Spinal cord (tissue), 10 donors: ENCODE measurements at places on chromosomes 6 and 20. TPM values are rescaled to one million over a fixed set of nuclear protein-coding genes. Genes with fewer than 3 reads are reported as not detected.

DNA sequence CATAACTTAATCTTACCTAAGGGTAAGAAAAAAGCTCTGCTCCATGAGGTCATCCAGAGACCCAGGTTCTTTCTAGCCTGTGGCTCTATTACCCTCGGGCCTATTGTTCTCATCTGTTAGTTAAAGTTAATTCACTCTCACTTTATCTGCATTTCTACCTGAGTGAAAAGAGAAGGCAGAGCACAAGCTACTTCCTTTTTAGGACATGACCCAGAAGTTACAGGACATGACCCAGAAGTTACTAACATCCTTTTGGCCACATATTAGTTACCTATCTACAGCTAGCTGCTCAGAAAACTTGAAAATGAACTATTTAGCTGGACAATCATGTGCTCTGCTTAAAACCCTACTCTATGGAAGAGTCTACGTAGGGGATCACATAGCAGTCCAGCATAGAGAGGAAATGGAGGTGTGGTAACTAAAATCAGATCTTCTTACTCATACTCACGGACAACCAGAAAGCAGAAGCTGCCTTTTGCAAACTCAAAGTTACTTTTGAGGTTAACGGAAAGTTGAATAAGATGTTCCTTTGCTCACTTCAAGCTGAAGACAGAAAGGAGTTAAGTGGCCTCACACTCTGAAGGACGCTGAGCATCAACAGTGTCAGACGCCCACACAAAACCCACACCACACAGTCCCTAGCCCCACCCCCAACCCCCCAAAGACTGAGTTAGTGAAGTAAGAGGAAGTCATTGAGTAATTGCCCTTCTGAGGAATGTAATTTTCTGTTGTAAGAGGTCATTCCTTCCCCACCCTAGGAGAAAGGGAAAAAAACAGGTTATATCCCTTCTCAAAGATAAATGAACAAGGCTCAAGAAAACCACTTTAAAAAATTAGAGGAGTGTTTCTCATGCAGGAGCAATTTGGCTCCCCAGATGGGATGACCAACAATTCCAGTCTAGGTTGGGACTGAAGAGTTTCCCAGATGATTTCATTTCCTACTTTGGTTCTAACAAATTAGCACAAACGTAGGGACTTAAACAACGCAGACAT lies 45.9 kb upstream of the TAB2 start:
- DNase-seq = no peak

DNA sequence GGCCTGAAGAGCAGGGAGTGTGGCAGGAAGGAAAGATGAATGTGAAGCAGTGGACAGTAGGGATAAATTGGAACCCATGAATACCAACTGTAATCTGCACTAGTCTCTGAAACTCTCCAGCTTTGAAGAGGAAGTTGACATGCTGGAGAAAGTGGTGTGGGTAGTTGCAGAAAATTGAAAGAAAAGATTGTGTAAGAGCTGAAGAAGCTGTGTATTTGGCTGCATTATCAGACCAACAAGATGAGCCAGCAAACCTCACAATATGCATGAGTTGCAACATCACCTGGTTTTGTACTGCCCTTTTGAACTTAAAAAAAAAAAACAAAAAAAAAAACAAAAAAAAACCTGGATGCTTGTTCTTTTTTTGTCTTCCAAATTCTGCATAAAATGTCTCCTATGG lies 921.9 kb upstream of the EYS start:
- DNase-seq = no peak

DNA sequence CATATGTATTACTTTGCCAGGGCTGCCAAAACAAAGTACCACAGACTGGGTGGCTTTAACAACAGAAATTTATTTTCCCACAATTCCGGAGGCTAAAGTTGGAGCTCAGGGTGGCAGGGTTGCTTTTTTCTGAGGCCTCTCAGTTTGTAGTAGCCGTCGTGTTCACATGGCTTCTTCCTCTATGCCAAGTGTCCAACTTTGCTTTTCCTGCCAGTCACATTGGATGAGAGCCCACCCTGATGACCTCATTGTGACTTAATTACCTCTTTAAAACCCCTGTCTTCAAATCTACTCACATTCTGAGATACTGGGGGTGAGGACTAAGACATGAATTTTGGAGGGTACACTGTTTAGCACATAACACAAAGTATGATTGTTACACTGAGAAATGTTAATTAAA lies 9.9 kb upstream of the ECT2L start:
- peak; percentile 65 for DNase-seq

- no peak for DNase-seq
Observed at GRCh38 chr6:2862712-2863181, 21.1 kb upstream of the SERPINB1 start.

DNA sequence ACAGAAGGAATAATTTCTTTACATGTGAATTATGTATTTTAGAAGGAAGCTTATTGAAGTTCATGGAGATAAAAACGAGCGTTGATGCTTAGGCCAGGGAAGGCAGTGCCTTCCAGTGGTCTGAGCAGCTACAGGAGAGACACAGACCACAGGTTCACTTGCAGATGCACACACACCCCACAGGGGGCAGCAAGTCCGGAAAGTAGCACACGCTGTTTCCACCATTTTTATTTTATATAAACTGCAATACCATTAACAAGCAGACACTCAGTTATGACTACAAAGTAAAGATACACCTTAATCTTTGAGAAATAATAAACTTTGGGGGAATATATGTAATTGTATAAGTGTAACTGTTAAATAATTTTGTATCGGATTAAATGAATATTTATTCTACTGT lies 13.5 kb upstream of the DACT2 start:
- DNase-seq = no peak

DNA sequence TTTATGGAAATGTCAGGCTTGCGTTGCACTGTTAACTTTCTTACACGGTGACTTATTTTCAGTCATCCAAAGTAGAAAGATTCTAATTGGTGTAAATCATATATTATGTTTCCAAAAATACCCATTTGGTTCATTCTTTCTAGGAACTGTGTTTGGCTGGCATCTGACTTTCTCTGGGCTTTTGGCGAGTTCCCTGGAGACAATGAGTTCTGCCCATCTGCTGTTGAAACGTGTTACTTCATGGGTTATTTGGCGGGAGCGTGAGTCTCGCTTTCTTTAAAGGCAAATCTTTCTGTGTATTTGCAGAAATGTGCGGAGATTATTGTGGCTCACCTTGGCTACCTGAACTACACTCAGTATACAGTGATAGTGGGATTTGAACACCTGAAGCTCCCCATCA lies 29.5 kb downstream of the TMEM181 start:
- no peak for DNase-seq

GRCh38 chr6:77371748-77372147 lies 91.5 kb downstream of the HTR1B start:
- no peak for DNase-seq

Gene GSTA2
- total RNA-seq = not detected

GRCh38 chr6:60671369-60671768 lies 1614.7 kb downstream of the KHDRBS2 start:
- no peak for DNase-seq

GRCh38 chr6:12479881-12480280 lies 189.7 kb downstream of the EDN1 start:
- DNase-seq = no peak

- DNase-seq = peak; percentile 97
Observed at GRCh38 chr20:33719989-33720709, at the start of gene PXMP4. TSS of gene PXMP4 (minus strand) at chr20:33720310. CDS start at chr20:33720207, 103 bp downstream.

DNA sequence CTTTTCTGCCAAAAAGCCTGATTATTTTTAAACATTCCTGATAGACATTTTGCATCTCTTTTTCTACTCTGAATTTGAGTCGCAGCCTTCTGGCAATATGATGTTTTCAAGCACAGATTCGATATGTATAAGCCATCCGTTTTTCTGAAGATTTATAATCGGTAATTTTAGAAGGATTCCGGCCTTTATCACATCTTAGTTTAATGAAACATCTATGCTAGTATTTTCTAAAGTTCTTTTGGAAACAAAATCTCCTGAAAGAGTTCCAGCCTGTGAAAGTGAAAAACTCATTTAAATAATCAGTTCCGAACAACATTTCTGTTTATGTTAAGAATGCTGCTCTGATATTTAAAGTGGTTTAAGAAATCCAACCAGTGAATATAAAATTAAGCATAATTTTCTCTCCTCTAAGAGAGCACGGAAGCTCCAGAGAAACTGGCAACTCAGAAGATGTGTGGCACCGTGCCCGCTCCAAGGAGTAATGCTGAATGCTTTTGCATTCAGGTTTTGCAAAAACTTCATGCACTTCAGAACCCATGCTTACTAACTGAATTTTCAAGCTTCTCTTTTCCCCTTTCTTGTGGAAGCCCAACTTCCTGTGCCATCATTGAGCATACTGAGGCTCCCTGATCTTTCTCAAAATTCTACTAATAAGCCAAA lies 20.7 kb downstream of the NDUFAF4 start:
- DNase-seq = no peak

Gene KATNA1
- 25.0 TPM for total RNA-seq

Gene HLA-DRB5
- 0.30 TPM for total RNA-seq

GRCh38 chr6:166744223-166745134 lies 117.4 kb upstream of the RPS6KA2 start:
- no peak for DNase-seq

DNA sequence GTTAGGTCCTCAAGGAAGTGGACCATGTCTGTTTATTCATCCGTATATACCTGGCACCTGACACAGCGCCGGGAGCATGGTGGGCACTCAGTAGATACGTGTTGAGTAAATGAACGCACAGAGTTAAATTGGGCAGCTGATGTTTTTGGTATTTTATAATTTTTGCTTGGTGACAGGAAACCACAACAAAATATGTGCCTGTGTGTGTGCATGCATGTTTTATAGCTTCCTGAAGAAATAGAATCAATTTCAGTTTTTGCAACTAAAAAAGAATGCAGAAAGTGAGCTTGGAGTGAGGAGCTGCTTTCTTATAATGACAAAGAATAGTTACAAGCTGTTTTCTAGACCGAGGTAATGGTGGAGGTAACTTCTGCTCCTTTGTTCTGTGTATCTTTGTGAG lies 91.4 kb downstream of the PLCB4 start:
- no peak for DNase-seq

DNA sequence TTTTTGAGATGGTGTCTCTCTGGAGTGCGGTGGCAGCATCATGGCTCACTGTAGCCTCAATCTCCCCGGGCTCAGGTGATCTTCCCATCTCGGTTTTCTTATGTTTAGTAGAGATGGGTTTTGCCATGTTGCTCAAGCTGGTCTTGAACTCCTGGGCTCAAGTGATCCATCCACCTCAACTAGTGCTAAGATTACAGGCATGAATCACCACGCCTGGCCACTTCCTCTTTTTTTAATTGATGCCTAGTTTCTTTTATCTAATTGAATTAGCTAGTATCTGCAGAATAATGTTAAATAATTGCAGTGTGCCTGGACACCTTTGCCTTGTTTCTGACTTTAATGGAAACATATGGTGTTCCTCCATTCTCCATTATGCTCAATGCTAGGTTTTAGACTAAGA lies 38.4 kb upstream of the SLC22A16 start:
- no peak for DNase-seq

Gene KIF6
- 4.8 TPM for total RNA-seq

Gene PRRT1
- total RNA-seq = 0.83 TPM

Gene MYBL2
- 1.9 TPM for total RNA-seq

Gene ZNF334
- total RNA-seq = 23.7 TPM

Gene MEP1A
- 0.06 TPM for total RNA-seq
